ENCODE measurements at places on chromosomes 3 and 15.

- no peak for DNase-seq
Measured at GRCh38 chr3:149455366-149455765, 19.1 kb upstream of the TM4SF4 start.

- no peak for DNase-seq
Measured at GRCh38 chr3:66039590-66039887, 821 bp upstream of the MAGI1 start.

DNA sequence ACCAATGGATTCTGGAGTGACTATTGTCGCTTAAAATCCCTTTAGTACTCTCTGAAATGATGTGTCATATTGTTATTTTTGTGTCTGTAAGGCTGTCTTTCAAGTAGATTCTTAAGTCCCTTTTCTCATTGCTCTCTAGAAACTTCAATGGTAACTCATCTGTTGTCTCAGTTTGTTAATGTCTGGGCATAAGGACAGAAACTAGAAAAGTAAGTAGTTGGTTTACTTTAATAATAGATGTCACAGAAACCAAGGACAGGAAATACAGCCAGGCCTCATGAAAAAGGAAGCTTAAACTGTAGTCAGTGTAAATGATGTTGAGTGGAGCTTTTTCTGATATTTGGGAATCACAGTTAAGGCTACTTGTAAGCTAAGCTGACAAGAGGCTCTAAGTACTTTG is 730.2 kb upstream of the DPPA4 start:
- no peak for DNase-seq

- no peak for DNase-seq
Measured at GRCh38 chr3:140546649-140547048, 131.2 kb upstream of the TRIM42 start.

- no peak for DNase-seq
Measured at GRCh38 chr3:173398111-173398479, 551 bp downstream of the NLGN1 start.

GRCh38 chr15:78075490-78076230 is 1.9 kb downstream of the TBC1D2B start:
- no peak for DNase-seq

DNA sequence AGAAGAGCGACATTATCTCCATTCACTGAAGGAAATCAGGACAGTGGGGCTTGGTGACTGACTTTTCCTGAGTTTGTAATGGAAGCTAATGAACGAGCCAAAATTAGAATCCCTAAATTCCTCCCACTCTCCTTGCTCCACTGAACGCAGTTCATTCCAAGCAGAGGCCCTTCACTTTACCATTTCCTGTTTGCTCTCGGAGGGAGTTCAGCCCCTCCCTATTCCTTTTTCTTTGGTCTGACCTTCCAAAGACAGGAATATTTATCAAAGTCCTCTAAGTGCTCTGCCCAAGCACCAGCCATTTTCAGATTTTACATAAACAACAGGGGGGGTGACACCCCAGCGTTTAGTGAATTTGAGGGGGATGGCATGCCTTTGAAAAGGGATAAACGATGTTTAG is 24.0 kb upstream of the PTPRG start:
- no peak for DNase-seq

DNA sequence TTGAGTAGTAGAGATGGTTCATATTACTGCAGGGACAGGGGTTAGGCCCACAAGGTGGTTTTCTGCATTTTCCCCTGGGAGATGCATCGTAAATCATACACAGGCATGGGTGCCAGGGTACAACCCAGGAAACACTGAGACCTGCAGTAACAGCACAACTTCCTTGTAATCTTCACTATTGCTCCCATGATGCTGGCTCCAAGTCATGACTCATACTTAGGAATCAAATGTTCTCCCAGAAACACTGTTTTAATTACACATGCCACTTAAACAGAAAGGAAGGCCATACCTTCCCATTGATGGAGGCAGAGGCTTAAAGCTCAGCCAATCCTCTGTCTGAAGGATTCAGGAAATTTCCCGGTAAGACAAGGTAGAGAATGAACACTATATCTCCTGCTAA is 106.5 kb downstream of the ERC2 start:
- no peak for DNase-seq

DNA sequence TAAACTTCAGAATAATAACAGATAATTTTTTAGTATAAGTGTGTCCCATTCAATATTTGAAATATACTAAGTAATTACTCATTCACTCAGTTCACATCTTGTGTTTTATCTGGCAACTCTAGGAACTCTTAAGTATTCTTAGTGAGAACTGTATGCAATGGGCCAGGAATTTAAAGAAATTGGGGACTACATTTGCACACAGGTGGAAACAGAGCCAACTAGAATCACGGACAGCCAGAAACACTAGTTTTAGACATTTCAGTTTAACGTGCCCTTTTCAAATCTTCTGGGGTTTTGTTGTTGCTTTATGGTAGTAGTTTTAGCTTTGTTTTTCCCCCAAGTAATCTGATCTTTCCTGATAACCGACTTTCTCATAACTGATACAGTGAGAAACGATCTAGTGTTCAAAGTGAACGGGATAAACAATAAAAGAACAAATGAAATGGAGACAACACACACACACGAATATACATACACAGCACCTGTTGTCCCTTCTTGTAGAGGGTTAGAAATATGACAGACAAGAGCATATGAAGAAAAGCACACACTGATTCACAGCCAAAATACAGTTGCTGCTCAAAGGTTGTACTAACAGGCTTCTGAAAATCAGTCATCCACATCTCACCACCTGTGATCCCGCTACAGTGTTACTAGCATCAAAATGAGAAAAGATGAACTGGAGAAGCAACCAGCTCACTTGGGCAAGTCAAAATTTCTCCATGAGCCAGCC is 167.0 kb downstream of the FMN1 start:
- DNase-seq = no peak

DNA sequence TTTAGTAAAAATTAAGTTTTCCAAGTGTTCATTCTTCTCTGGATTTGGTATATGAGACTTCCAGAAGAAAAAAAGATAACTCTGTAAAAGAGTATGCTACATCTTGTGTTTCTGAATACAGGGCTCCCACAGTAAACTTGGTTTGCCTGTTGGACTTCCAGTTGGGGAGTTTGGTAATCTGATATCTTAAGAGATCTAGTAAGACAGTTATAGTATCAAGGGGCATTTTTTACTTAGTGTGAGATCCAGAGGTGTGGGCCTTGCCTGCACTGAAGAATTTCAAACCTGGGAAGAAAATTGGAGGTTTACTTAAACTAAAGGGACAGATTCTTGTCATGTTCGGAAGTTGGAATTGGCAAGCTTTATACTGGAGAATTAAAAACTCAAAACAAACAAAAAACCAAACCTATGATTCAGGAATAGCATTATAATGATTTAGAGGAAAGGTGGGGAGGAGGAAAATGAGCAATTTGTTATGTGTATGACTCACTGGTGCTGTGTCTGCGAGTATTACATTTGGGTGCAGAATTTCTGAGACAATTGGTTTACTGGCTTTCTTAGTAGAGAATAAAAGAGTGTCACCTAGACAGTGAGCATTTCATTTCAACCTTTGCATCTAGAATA is 58.9 kb upstream of the ULK4 start:
- no peak for DNase-seq

GRCh38 chr3:169558371-169558770 is 105.1 kb downstream of the MECOM start:
- DNase-seq = no peak

DNA sequence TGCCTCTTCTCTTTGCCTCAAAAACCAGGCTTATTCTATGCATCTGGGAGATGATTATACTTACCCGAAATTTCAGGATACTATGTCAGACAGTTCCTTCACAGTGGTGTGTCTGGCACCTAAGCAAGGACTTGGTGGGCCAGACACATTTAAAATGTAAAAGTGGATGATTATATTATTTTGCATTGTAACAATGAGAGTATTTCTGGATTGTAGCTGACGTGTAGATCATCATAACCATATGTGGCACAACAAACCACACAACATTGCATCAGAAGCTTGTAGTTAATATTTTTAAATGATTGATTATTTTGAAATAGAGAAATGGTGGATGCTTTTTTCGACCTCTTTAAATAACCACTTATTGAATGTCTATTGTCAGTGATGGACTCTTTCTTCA is 109.0 kb downstream of the TIGIT start:
- DNase-seq = no peak

DNA sequence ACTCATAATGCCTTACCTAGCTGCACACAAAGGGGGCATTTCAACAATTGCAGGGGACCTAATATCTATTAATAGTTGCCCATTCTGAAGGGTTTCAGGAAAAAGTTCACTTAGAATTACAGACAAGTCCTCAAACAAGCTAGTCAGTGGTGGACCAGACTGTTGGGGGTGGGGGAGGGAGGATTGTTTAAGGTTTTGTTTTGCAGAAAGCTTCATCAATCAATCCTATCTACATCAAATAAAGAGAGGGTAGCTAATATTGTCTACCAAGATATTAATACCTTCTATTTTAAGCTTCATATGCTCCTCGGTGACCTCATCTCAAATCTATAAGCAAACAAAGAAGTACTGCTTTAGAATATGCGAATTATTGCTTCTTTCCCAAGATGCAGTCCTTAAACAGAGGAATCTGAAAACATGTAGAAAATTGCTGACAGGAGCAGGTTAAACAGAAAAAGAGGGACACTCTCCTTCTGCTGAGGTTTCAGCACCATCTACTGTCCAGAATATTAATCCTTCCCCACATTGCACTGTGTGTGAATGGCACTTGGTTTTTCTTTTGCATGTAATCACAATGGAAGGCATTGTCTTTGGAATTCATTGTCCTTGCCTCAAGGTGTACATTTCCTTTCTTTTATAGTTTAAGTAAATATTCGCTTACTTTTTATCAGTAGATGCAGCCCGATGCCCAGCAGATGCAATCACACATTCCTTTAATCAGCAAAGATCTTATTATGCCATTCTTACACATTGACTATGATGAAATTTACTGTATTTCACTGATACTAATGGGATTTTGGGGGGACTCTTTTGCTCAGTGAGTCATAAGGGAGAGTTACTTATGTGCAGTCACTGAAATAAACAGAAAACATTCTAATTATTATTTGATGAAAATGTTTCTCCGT is 94.7 kb downstream of the IL5RA start:
- no peak for DNase-seq

GRCh38 chr3:127753338-127753737 is 69.0 kb downstream of the MGLL start:
- no peak for DNase-seq

- no peak for DNase-seq
Measured at GRCh38 chr15:80418892-80419537, 14.8 kb downstream of the ARNT2 start.

- DNase-seq = no peak
Measured at GRCh38 chr3:159029306-159030026, 227.6 kb downstream of the MFSD1 start.

GRCh38 chr3:35705904-35706303 is 66.6 kb downstream of the ARPP21 start:
- no peak for DNase-seq

- no peak for DNase-seq
Measured at GRCh38 chr3:176992565-176992964, 204.7 kb downstream of the TBL1XR1 start.

GRCh38 chr3:25594007-25594502 is 70.7 kb downstream of the TOP2B start:
- DNase-seq = no peak

DNA sequence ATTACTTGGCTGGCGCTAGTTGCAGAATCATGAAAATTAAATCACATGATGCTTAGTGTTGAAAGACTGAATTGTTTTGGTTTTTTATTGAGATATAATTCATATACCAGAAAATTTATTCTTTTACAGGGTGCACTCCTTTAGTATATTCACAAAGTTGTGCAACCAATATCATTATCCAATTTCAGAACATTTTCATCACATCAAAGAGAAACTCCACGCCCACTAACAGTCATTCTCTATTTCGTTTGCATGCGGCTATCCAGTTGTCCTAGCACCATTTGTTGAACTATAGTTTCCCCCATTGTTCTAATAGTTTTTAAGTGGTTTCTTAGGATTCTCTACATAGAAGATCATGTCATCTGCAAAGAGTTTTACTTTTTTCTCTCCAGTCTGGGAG is 3.7 kb downstream of the EHD4 start:
- DNase-seq = peak; percentile 7

DNA sequence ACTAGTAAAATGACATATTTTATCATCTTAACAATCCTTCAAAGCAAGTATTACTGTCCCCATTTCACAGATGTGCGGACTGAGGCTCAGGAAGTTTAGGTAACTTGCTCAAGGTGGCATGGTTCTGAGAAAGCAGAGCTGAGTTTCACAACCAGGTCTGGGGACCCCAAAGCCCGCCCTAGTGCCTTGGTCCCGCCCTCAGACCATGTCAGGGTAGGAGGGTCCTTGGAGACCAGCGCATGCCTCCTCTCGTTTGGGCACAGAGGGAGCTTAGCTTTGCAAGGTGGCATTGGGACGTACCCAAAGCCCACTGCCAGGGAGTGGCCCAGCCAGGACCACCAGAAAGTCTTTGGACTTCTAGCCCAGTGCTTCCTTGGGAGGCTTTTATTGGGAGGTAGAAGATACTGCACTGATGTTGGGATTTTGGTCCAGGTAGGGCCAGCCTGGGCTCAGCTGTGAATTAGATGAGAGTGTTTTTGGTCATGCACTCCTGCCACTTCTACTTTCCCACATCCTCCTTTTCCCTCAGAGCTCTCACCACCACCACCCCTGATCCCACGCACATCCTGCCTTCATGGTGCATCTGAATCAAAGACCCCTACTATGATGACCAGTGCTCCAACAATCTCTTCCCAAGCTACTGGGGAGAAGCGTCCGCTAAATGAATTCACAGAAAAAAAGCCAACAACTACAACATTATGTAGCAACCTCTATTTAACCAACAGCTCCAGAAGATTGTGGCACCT is 307.9 kb downstream of the TLE3 start:
- no peak for DNase-seq

- no peak for DNase-seq
Measured at GRCh38 chr3:57179580-57180410, 14.6 kb upstream of the IL17RD start.

- no peak for DNase-seq
Measured at GRCh38 chr15:34031987-34032760, 6.8 kb downstream of the AVEN start.

All from stimulated activated CD8-positive, alpha-beta memory T cell treated with anti-CD3 and anti-CD28 coated beads, Interleukin-4, amount 100 ng/mL, for 48 hours (primary cell).